ENCODE measurements at places on chromosomes 16 and 17.

GRCh38 chr17:29883497-29883896 lies 46.5 kb downstream of the SSH2 start:
- DNase-seq, result no peak

DNA sequence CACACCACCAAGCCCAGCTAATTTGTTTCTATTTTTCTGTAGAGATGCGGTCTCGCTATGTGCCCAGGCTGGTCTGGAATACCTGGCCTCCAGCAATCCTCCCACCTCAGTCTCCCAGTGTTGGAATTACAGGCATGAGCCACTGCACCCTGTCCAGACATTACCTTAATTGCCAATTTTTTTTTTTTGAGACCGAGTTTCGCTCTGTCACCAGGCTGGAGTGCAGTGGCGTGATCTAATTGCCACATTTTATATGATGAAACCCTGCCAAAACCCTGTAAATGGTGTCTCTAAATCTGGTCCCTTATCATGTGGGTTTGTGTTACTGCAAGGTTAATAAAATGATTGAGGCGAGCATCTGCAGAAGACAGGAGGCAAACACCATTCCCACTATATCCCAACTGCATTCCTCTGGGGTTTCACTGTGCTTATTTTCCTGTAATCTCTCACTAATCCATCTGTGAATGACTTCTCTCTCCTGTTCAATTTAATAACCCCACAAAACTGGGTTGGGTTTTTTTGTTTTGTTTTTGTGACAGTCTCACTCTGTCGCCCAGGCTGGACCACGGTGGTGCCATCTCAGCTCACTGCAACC lies 19.4 kb upstream of the TRIM25 start:
- DNase-seq, result no peak

- DNase-seq, result no peak
These were observed 144.7 kb upstream of the HS3ST3A1 start for GRCh38 chr17:13746404-13746803.

DNA sequence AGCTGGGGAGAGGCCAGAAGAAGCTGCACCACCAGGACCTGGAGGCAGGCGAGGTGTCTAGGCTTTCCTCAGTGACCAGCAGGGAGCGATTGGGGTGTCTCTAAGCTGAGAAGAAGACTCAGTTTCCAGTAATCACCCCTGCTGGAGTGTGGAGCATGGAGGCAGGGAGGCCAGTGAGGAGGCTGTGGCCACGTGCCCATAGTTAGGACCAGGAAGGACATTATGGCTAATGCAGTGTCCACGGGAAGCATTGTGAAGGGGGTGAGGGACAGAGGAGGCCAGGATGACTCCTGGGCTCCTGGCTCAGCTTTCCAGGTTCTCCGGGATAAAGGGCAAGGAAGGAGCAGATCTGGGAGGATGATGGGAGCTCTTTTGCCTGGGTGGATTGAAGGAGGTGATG lies 5.7 kb downstream of the KRT13 start:
- DNase-seq, result no peak

GRCh38 chr17:32161506-32162365 lies 19.4 kb downstream of the RHOT1 start:
- DNase-seq, result no peak

GRCh38 chr17:79581324-79581932 lies 29.4 kb downstream of the RBFOX3 start:
- no peak for DNase-seq

DNA sequence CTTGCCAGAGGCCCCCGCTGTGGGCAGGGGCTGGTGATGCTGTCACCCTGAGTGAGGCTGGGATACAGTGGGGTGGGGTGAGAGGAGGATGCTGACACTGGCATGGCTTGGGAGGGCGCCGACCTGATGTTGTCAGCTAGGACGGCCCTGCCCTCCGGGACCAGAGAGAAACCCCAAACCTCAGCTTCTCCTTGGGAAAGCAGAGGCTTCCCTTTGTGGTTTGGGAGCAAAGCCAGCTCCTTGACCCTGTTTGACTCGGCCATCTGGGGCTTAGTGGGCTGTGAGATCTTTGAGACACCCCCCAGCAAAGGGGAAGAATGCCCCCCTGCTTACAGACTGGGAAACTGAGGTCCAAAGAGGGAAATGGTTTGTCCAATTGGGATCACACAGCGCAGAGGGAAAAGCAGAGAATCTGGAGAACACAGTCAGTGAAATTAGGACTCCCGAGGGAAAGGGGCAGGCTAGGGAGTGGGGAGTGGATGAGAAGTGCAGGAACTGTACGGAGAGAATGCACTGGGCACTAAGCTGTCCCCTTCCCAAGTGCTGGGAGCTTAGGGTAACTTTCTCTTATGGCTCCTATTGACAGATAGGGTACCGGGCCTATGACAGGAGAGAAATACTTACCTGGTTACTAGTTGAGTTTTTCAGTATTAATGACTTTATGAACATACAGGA lies 40.7 kb upstream of the DLX4 start:
- DNase-seq, result no peak
